ENCODE measurements at places on chromosomes 7 and 10.

DNA sequence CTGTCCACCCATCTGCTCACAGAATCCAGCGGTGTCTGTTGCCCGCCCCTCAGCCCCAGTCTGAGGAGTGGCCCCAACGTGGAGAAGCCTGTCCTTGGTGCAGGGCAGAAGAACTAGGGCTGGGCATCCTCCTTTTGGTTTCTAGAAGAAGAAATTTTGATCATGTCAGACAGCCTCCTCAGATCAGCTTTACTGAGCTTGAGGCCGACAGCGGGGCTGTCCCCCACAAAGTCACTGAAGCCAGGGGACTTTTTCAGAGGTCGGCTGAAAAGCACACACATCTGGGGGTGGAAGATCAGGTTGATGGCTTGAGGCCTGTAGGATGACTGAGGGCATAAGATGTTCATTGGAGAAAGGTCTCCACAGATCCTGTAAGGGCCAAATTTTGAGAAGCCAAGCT is 767.9 kb downstream of the GRID1 start:
- no peak for DNase-seq

GRCh38 chr10:13816195-13816925 is 229.6 kb downstream of the PRPF18 start:
- peak; percentile 87 for DNase-seq

GRCh38 chr10:15244635-15245197 is 76.2 kb upstream of the NMT2 start:
- no peak for DNase-seq

DNA sequence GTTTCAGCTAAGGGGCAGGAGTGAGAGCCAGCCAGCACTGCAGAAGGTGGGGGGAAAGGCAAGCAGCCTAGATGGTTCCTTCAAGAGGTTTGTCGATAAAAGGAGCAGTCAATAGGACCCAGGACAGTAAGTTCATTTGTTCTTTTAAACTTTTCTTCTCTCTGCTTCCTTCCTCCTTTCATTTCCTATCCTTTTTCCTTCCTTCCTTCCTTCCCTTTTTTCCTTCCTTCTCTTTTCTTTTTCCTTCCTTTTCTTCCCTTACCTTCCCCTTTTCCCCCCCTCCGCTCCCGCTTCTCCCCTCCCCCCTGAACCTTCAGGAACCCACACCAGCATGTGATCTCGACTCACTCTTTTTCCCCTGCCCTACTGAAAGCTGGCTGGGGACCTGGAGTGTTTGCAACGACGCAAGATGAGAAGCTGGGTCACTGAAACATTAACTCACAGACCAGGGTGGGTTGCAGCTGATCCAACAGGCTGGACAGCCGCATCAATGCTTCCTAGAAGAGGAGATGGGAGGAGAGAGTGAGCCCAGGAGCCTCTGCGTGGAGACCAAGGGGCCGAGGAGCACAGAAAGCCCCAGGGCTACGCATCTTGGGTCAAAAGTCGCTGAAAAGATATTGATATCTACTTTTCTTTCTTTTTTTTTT is 103.4 kb upstream of the SDK1 start:
- no peak for DNase-seq

- DNase-seq = no peak
Observed at GRCh38 chr7:139776486-139777132, 1.2 kb downstream of the HIPK2 start.
